ENCODE measurements at places on chromosomes 7 and 10.

- H3K27ac ChIP-seq, result no peak overlapping the region
- no peaks in the 10 kb centered on the region for H3K4me1 ChIP-seq
- H3K36me3 ChIP-seq, result no peaks in the 10 kb centered on the region
These were observed 73.1 kb downstream of the CLIP2 start for GRCh38 chr7:74362266-74362665.

DNA sequence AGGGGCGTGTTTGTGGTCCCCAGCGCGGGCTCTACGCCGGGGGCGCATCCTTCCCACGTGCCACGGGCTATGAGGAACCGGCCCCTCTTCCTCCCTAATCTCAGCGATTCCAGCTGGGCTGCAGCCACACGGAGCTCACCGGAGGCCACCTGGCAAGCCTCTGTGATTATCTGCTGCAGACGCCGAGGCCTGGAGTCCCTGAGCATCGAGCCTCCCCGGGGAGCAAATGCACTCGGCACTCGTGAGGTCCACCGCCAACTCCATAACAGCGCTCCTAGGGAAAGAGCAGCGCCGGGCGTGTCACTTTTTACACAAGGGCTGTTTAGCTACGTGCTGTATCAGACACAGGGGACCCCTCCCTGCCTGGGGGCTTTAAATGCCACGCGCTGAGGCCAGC, 101.2 kb downstream of the DYNC2I1 start:
- peak overlapping the region; percentile 70 for H3K4me3 ChIP-seq
- no peaks in the 10 kb centered on the region for H3K36me3 ChIP-seq
- H3K27ac ChIP-seq, result no peak overlapping the region
- H3K4me1 ChIP-seq, result peaks cover 13% of the 10 kb centered on the region
- peaks cover 36% of the 10 kb centered on the region for H3K27me3 ChIP-seq
- DNase-seq, result no peak

GRCh38 chr7:151809146-151809863, 67.6 kb downstream of the PRKAG2 start:
- H3K4me1 ChIP-seq, result no peaks in the 10 kb centered on the region
- H3K36me3 ChIP-seq, result no peaks in the 10 kb centered on the region
- H3K4me3 ChIP-seq, result no peak overlapping the region
- H3K27ac ChIP-seq, result no peak overlapping the region

- H3K36me3 ChIP-seq, result no peaks in the 10 kb centered on the region
- H3K4me3 ChIP-seq, result no peak overlapping the region
- no peaks in the 10 kb centered on the region for H3K27me3 ChIP-seq
These were observed 116.1 kb downstream of the ST7 start for GRCh38 chr7:117069379-117069778.

DNA sequence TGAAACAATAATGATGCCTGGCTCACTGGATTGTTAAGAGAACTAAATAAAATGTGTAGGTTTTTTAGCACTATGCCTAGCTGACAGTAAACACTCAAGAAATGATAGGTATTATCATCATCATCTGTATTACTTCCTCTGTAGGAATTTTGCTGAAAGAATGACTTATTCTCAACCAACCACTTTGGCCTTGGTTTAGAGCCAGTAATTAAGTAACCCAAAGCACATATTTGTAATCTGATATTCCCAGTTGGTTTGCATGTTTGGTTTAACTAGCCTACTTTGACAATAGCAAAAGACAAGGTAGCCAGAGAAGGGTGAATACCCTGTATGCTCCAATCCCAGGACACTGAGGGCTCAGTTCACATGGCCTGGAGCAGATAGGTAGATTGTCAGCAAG, 34.4 kb downstream of the BCAP29 start:
- no peak overlapping the region for H3K4me3 ChIP-seq
- no peak overlapping the region for H3K27ac ChIP-seq
- peaks cover 21% of the 10 kb centered on the region for H3K36me3 ChIP-seq
- no peaks in the 10 kb centered on the region for H3K27me3 ChIP-seq
- H3K4me1 ChIP-seq, result peaks cover 17% of the 10 kb centered on the region

DNA sequence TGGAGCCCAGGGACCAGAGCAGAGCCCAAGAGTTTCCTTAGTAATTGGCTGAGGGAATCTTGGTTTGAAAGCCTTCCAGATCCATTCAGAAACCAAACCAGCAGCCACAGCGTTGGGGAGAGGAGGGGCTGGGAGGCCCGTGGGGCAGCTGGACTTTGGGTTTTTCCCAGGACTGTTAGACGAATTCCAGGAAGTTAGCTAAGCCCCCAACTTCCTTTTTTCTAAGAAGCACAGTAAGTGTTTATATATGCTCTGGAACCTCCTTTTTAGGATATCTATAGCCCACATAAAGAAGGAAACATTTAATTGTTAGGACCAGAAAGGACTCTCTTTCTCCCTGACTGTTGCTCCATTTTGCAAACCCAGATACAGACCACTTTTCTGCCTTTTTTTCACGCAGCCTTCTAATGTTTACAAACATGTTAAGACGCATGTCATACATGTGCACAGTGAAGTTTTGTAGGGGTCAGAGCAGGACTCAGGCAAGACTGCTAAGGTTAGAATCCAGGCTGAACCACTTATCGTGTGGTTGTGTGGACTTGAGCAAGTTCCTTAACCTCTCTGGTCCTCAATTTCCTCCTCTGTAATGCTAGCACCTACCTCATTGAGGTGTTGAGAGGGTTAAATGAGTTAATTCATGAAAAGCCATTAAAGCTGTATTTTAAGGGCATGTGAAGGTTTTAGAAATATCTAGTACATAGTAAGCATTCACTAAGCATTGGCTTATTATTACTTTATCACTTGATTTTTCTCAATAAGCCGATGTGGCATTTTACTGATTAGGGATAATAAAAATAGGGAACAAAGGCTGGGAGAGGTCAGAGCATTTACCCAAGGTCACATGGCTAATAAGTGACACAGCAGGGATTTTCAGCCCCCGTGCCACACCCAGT, 42.4 kb downstream of the TBATA start:
- no peak overlapping the region for H3K4me3 ChIP-seq
- H3K27ac ChIP-seq, result no peak overlapping the region
- H3K27me3 ChIP-seq, result peaks cover 18% of the 10 kb centered on the region
- no peak for DNase-seq
- H3K36me3 ChIP-seq, result no peaks in the 10 kb centered on the region

DNA sequence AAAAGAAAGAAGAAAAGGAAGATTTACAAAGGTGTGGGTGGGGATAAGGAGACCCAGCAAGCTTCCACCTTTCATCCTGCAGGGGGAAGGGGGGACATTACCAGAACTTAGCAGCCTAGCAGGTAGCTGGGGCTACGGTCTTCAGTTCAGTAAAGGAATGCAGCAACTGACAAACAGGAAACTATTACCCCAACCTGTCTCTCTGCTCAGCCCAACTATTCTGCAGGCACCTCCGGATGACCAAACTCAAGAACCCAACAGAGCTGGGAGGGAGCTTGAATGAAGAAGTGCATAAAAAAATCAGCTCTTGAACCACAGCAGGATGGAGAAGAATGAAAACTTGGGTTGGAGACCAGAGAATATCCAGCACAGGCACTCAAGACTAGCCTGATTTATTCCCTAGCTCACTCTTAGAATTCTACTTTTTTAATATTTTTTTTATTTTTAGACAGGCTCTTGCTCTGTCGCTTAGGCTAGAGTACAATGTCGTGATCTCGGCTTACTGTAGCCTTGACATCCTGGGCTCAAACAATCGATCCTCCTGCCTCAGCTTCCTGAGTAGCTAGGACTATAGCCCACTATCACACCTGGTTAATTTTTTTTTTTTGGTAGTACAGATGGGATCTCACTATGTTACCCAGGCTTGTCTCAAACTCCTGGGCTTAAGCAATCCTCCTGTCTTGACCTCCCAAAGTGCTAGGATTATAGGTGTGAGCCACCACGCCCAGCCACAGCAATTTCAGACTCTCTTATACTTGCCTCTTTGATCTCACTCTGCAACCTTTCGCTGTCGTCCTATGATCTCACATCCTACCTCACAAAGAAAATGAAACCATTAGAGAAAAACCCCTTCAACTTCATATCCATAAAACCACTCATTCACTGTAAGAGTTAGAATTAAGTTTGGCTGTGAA, 18.5 kb upstream of the C10orf67 start:
- no peaks in the 10 kb centered on the region for H3K27me3 ChIP-seq
- H3K4me3 ChIP-seq, result peak overlapping the region; percentile 65
- H3K4me1 ChIP-seq, result peaks cover 65% of the 10 kb centered on the region
- peak overlapping the region; percentile 99 for H3K27ac ChIP-seq

DNA sequence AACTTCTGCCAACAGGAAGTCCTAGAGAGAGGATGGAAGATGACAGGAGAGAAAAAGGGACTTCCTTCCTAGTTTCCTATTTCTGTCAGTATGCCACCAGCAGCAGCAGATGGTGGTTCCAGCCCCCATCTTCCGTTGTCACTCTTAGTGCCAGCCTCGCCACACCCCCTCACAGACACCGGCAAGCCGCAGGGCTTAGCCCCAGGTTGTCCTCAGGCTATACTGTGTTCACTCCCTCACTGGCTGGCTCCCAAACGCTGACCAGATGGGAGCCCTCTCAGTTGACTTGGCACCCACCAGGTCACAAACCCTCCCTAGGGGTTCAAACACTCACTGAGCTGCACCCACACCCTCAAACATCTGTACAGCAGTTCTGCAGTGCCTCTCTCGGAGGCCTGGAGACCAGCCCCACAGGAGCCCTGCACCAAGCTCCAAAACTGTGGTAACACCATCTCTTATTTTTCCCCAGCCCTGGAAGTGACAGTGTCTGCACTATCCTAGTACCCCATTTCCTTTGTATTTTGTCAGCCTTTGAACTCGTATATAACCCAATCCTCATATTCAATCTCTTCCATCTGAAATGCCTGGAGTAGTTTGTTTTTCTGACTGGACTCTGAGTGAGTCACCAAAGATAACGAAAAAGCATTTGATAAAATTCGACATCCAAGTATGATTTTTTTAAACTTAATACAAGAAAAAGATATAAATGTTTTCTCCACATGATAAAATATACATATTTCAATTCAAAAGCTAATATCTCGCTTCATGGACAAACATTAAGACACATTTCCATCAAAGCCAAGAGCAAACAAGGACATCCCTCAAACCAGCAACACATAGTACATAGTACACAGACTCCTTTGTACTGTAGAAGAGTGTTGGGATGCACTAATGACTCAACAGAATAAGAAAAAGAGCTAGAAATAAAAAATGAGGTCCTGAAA, 34.5 kb downstream of the SMURF1 start:
- no peak overlapping the region for H3K4me3 ChIP-seq
- H3K27me3 ChIP-seq, result no peaks in the 10 kb centered on the region
- no peak for DNase-seq
- H3K4me1 ChIP-seq, result peaks cover 33% of the 10 kb centered on the region

- no peaks in the 10 kb centered on the region for H3K4me1 ChIP-seq
- H3K27me3 ChIP-seq, result no peaks in the 10 kb centered on the region
- no peak overlapping the region for H3K27ac ChIP-seq
- no peak for DNase-seq
These were observed 79.9 kb upstream of the AGR3 start for GRCh38 chr7:16961641-16962040.

DNA sequence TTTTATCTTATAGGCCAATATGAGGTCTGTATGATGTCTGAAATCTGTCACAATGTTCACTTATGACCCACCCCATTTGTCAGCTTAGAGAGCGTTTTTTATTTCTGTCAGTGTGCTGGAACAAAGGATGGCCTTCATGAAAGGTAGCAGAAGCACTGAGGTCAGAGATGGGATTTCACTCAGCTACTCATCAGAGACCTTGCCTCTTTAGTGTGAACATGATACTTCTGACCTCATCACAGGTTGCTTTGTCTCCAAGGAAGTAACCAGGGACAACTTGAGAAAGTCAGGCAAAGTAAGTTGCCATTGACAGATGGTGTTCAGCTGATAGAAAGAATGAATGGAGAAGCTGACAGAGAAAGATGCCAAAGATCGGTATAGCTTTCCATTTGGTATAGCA, 16.3 kb downstream of the YAE1 start:
- no peaks in the 10 kb centered on the region for H3K27me3 ChIP-seq
- no peak for DNase-seq
- H3K36me3 ChIP-seq, result no peaks in the 10 kb centered on the region
- H3K27ac ChIP-seq, result no peak overlapping the region
- H3K4me3 ChIP-seq, result no peak overlapping the region
- peaks cover 18% of the 10 kb centered on the region for H3K4me1 ChIP-seq

- H3K36me3 ChIP-seq, result no peaks in the 10 kb centered on the region
- no peak overlapping the region for H3K4me3 ChIP-seq
- H3K27ac ChIP-seq, result no peak overlapping the region
- H3K4me1 ChIP-seq, result no peaks in the 10 kb centered on the region
- no peaks in the 10 kb centered on the region for H3K27me3 ChIP-seq
These were observed 38.4 kb downstream of the PTPRN2 start for GRCh38 chr7:158549176-158549615.

DNA sequence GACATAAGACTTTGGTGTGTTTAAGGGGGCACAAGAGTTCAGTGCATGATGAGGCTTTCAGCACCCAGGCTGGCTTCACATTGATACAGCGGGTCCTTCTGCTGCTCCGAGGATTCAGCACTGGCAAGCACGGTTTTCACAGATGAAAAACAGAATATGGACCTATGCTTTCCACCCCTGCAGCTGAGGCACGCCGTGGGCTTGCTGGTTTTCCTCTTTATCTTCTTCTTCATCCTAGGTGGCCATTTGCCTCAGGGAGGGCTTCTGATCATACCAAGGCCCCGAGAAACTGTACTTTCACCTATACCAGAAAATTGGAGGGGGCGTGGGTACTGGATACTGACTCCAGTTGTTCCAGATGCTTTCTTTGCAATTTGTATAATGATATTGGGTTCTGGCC, 277.1 kb upstream of the ZNF32 start:
- H3K27ac ChIP-seq, result no peak overlapping the region
- DNase-seq, result no peak
- no peaks in the 10 kb centered on the region for H3K4me1 ChIP-seq
- H3K4me3 ChIP-seq, result no peak overlapping the region
- H3K27me3 ChIP-seq, result peaks cover 6% of the 10 kb centered on the region
- no peaks in the 10 kb centered on the region for H3K36me3 ChIP-seq

All from activated naive CD4-positive, alpha-beta T cell treated with anti-CD3 and anti-CD28 coated beads, Interleukin-2, amount 10 ng/mL, durations not matched to agents 7 days and 5 days (primary cell).